LNCaP clone FGC (cell line): ENCODE measurements at places on chromosomes 16 and 17.

DNA sequence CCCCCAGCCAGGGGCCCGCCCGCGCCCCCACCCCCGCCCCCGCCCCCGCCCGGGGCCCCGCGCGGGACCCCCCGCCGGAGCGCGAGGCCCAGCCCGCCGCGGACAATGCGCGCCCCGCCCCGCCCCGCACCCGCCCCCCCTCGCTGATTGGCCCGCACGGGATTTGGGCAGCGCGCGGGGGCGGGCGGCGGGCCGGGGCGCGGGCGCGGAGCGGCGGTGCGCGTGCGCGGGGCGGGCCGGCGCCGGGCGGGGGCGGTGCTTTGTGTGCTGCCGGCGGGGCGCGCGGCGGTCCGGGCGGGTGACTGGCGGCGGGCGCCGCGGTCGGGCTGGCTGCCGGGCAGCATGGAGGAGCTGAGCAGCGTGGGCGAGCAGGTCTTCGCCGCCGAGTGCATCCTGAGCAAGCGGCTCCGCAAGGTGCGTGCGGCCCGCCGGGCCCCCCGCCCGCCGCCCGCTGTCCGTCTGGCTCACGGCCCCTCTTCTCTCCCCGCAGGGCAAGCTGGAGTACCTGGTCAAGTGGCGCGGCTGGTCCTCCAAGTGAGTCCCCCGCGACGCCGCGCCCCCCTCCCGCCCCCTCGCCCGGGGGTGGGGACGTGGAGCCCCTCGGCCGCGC is at the start of gene CBX2:
Gene CBX2, plus strand, starts transcription at position 255 of the 610 bp plus-strand sequence. Its CDS starts 88 bp downstream, at position 343.
- no peak for DNase-seq

DNA sequence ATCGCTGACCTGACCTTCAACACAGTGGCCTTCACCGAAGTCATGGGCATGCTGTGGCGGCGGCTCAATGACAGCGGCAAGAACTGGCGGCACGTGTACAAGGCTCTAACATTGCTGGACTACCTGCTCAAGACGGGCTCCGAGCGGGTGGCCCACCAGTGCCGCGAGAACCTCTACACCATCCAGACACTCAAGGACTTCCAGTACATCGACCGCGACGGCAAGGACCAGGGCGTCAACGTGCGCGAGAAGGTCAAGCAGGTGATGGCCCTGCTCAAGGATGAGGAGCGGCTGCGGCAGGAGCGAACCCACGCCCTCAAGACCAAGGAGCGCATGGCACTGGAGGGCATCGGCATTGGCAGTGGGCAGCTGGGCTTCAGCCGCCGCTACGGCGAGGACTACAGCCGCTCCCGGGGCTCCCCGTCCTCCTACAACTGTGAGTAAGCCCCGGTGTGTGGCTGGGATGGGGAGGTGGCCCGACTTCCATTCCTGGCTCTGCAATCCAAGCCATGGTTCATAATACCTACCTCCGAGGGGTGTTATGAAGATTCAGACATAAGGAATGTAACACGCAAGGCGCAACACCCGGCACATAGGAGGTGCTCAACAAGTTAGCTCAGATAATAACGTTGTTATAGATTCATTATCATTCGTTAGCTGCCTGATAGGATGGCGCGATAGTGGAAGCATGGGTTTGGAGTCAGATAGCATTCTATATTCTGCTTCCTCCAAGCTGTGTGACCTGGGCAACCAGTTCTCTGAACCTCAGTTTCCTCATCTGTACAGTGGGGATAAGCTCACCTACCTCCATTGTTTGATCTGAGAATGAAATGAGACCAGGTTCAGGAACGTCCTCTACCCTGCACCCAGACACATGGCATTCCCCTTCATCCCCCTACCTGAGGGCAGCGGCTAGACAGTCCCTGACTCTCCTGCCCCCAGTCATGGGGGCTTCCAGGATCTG is 4.4 kb downstream of the EPN3 start:
- DNase-seq: no peak

DNA sequence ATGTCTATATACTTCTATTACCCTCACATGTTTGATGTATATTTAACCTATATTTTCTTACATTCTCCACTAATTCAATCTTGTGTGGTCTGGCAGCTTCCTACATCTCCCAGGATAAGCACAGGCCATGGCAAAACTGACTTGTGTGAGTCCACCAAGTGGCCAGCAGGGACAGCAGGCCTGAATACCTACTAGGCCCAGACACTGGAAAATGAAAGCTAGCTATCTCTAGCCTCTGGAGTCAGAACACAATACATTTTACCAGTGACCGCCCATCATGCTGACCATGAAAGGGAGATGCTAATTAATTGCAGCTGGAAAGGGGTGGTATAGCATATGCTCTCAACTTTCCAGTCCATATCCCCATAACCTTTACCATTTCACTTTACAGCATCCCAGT is 132.3 kb downstream of the PCTP start:
- DNase-seq: no peak

GRCh38 chr17:80745183-80745582 is 200.5 kb downstream of the RPTOR start:
- no peak for DNase-seq

DNA sequence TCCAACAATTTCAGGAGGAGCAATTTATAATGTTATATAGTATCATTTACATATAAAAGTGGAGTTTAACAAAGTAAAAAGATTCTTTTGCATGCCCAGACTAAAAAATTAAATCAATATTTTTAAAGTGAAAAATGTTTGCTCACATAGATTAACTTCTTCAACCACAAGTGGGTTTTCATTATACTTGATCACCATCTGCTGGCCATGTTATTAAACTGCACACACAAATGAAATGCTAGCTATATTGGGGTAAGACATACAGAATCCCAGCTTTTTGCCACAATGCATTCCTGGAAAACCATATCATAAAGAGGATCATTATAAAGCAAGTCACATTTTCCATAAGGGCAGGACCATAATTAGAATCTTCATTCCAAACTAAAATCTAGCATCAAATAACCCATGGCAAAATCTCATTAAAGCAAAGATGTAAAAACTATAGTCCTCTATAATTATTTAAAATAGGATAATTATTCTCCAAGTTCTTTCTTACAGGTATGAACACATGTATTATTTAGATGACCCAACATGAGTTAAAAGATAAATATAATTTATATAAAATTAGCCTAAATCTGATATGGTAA is 26.3 kb downstream of the CEP112 start:
- no peak for DNase-seq

GRCh38 chr16:77993111-77993985 is 29.0 kb upstream of the CLEC3A start:
- DNase-seq: no peak

DNA sequence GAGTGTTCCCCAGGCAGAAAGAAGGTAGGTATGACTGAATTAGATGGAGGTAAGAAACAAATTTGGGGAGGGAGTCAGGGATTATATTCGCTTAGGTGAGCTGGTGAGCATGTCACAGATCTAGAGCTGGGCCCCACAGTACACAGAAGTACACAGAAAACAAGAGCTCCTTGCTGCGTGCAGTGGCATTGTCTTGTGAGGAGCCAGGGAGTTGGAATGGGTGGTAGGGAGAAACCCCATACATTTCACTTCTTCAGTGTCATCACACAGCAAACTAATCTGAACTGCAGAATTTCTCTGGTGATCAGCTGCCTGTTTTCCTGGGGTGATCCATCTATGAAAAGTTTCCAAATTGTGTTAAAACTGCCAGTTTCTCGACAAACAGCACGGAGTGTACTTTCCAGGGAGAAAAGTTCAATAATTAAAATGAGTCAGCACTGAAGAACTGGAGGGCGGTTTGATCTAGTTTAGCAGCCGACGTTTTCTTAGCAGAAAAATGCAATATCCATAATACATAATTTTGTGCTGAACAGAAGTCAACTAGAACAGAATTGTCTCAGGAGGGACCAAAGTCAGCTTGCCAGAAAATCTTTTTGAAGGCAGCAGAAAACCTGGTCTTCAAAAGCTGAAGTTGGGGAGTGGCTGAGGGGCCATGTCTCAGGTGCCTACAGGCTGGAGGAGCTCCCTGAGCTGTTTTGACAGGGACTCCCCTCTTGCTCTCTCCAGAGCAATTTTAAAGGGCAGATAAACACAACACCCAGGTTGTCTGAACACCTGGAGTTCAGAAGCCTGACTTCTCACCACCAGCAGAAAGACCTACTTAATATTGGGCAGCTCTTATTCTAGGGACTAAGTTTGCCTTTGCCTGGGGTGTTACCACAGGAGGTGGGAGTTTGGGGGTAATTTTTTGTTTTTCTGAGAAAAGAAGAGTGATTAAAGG is 448.6 kb downstream of the CA10 start:
- no peak for DNase-seq

DNA sequence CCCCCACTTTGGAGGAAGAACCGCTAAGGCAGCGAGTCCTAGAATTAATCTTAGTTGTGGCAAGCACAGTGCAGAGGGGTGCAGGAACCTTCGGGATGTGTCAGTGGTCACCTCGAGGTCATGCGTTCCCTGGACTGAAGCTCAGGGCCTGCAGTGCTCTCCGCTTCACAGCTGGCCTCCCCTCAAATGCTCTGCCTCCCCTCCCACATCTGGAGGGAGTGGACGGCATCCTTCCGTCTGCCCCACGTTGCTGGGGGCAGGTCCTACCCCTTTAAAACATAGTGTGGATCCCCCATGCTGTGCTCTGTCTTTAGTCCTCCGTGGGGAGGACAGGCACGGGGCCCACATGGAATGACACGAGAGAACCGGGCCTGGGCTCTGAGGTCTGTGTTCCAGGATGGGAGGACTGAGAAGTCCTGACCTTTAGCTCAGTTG is 99.5 kb upstream of the CDC42EP4 start:
- DNase-seq: no peak

DNA sequence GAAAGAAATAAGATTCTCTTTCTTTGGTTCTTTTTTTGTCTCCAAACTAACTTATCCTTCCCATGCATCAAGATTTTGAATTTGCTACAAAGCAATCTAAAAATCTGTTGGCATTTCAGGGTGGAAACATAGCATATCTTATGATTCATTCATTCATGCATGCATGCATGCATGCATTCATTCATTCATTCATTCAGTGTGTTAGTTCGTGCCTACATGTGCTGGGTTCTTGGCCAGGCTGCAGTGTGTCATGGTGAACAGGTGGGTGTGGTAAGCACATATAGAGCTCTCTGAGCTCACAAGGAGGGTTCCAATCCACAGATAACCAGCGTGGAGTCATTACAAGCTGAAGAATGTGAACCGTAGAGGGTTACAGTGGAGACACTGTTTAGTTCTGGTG is 410.4 kb downstream of the CPPED1 start:
- no peak for DNase-seq

- no peak for DNase-seq
Measured at GRCh38 chr17:80461528-80462160, 14.8 kb downstream of the NPTX1 start.

- DNase-seq: no peak
Measured at GRCh38 chr17:64778240-64779097, 116.4 kb upstream of the SMURF2 start.

GRCh38 chr16:24863582-24864437 is 18.0 kb downstream of the SLC5A11 start:
- no peak for DNase-seq

- no peak for DNase-seq
Measured at GRCh38 chr17:17120701-17121100, 78.4 kb downstream of the MPRIP start.

DNA sequence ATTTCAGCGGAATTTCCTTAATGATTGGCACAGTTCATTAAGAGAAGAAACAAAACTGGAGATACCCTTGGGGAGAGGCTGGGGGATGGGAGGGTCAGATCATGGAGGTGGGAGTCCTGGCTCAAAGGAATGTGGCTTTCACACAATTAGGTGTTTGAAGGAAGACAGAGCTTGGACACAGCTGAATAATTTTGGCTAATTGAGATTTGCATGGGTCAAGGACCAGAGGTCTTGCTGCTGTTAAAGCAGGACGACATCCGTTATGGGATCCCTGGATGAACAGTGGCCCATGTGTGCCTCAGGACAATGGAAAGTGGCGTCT is 160.3 kb downstream of the HS3ST3B1 start:
- no peak for DNase-seq

DNA sequence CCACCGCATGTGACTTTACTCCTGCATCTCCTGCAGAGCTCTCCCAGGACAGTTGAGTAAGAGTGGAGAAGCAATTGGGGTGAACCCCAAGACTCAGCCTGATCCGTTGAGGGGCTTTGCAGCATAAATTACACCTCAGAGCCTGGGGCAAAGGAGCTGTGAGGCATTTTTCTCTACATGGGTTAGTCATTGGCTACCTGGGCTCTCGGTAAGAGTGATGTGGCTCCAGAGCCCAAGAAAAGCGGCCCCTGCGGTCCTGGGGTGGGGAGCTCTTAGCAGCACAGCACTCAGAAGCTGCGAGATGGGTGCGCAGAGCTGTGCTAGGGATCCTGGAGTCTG is 40.4 kb upstream of the C16orf78 start:
- DNase-seq: no peak

GRCh38 chr16:75109732-75110243 is 6.8 kb downstream of the LDHD start:
- DNase-seq: no peak

GRCh38 chr17:56222255-56222654 is 69.0 kb downstream of the ANKFN1 start:
- DNase-seq: no peak

GRCh38 chr16:57316390-57317017 is 32.0 kb upstream of the PLLP start:
- DNase-seq: no peak

- DNase-seq: no peak
Measured at GRCh38 chr17:64017381-64017980, 3.0 kb downstream of the ICAM2 start.

DNA sequence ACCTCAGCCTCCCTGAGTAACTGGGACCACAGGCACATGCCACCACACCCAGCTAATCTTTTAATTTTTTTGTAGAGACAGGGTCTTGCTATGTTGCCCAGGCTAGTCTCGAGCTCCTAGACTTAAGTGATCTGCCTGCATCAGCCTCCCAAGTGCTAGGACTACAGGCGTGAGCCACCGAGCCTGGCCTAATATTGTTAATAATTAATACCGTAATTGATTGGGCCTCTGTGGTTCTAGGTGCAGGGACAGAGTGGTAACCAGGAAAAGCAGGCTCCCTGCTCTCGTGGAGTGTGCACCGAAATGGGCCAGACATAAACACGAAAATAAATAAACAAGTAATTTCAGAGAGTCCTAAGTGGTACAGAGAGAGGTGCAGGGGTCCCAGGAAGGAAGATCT is 241.0 kb downstream of the GSG1L start:
- no peak for DNase-seq

DNA sequence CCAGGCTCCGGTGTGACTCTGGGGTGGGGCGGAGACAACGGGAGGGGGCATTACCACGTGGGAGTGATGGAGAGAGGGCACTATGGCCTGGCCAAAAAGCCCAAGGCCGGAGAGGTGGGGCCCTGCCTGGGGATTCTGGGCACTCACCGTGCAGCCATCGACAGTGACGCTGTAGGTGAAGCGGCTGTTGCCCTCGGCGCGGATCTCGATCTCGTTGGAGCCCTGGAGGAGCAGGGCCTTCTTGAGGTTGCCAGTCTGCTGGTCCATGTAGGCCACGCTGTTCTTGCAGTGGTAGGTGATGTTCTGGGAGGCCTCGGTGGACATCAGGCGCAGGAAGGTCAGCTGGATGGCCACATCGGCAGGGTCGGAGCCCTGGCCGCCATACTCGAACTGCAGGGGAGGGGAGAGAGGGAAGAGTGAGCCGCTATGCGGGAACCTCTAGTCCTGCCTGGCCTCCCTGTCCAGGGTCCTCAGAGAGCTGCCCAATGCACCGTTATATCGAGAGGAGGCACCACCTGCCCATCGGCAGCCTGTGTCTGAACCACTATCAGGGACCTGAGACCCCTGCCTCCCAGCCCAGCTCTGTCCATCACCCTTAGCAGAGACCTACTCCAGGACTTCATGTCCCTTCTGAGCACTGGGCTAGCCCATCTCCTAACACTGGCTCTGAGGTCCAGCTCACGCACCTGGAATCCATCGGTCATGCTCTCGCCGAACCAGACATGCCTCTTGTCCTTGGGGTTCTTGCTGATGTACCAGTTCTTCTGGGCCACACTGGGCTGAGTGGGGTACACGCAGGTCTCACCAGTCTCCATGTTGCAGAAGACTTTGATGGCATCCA is 15.6 kb downstream of the COL1A1 start:
- DNase-seq: no peak
